Omental fat pad (tissue), 4 donors: ENCODE measurements at places on chromosomes 6 and 20. TPM values are rescaled to one million over a fixed set of nuclear protein-coding genes. Genes with fewer than 3 reads are reported as not detected.

The PABPC1L gene
- 13.8 TPM for total RNA-seq

The TNNC2 gene
- total RNA-seq = not detected

DNA sequence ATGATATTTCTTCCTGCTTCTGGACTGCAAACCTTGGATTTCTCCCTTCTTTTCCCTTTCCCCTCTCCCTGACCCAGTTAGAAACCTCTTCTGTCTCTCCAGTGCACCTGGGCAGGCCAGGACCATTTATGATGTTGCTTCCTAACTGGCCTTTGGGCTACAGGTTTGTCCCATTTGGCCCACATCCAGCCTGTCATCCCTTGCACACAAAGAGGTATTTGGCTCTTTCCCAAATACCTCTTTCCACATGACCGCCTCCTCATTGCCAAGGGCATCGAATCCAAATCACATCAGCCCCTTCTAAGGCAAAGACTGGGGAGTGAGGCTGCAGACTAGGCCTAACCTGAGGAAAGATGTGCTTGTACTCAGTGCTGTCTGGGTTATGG lies 13.6 kb downstream of the FGD2 start:
- DNase-seq = no peak

DNA sequence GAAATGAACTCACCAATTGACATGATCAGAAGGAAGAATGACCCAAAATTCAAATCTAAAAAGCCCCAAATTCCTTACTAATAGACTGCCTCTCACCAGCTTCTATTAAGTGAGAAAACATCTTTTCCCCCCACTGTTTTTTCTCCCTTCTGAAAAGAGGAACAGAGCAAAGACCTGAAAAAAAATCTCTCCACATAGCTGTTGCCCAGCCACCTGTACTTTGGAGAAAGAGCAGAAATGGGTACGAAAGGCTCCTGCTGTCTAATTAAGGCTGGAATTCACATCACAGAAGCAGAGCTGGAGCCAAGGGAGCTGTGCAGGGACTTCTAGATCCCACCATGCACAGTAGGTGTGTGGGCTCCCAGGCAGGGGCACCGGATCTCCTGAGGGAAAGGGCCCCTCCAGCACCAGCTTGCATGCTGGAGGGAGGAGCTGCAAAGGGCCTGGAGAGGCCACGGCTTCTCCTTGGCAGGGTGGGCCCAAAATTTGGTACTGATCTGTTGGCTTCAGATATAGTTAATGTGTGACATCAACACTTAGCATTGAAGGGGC lies 73.2 kb upstream of the DUSP22 start:
- DNase-seq = no peak

- DNase-seq = no peak
Measured at GRCh38 chr20:14055127-14055742, 59.9 kb downstream of the MACROD2 start.

- DNase-seq = no peak
Measured at GRCh38 chr20:14890713-14891112, 553.3 kb upstream of the FLRT3 start.

GRCh38 chr6:131251590-131252199 lies 116.4 kb downstream of the AKAP7 start:
- DNase-seq = no peak

DNA sequence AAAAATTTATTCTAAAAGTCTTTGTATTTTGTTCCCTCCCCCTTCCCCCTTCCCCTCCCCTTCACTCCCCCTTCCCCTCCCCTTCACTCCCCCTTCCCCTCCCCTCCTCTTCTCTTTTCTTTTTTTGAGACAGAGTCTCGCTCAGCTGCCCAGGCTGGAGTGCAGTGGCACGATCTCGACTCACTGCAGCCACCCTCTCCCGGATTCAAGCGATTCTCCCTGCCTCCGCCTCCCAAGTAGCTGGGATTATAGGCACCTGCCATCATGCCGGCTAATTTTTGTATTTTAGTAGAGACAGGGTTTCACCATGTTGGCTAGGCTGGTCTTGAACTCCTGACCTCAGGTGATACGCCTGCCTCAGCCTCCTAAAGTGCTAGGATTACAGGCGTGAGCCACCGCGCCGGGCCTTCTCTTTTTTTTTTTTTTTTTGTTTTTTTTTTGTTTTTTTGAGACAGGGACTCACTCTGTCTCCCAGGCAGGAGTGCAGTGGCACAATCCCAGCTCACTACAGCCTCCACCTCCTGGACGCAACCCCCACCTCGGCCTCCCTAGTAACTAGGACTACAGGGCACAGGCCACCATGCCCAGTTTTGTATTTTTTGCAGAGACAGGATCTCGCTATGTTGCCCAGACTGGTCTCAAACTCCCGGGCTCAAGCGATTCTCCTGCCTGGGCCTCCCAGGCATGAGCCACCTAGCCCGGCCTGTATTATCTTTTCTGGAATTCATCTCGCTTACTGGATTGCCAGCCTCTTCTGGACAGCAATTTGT lies 1.1 kb upstream of the AFG1L start:
- no peak for DNase-seq

- DNase-seq = no peak
Measured at GRCh38 chr6:169738204-169738975, 13.0 kb downstream of the DYNLT2 start.

DNA sequence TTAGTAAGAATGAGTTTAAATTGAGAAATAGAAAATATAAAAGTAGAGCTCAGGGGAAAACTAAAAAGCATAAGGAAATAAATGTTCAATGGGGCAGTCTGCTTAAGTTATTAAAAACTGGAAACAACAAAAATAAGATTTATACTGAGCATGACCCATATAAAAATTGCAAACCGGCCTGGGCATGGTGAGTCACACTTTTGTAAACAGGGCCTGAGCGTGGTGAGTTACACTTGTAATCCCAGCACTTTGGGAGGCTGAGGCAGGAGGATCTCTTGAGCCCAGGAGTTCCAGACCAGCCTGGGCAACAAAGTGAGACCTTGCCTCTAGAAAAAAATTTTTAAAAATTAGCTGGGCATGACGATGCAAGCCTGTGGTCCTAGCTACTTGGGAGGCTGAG lies 74.6 kb downstream of the TMEM244 start:
- DNase-seq = no peak
